Pulmonary artery endothelial cell (primary cell): ENCODE measurements at places on chromosomes 6 and 20. TPM values are rescaled to one million over a fixed set of nuclear protein-coding genes. Genes with fewer than 3 reads are reported as not detected.
A peak's percentile ranks its signal among the peaks of the same experiment; 100 is the strongest.

Gene NKX2-4
- total RNA-seq: not detected in 2 replicates

GRCh38 chr6:36038120-36038876 is 10.7 kb downstream of the MAPK14 start:
- no peak for DNase-seq

DNA sequence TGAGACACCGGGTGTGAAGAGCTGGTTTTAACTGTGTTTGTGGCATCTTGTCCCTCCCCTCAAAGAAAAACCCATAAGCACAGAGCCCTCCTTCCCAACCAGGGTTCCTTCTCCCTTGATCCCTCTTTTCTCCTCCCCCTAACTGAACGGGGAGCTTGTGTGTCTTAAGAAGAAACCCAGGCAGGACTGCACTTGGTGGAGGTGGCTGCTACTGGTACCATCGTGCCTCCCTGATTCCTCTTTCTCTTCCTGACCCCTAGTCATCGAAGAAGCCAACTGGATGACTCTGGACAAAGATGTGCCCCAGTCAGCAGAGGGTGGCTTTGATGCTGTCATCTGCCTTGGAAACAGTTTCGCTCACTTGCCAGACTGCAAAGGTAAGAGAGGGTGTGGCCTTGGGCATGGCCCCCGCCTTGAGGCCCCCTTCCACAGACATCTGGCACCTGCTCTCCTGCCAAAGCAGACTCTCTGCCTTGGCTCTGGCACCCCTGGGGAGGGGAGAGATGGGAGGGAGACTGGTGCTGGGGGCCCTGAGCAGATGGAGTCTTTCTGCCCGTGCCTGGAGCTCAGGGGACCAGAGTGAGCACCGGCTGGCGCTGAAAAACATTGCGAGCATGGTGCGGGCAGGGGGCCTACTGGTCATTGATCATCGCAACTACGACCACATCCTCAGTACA is 2.1 kb downstream of the GNMT start:
- no peak for DNase-seq

DNA sequence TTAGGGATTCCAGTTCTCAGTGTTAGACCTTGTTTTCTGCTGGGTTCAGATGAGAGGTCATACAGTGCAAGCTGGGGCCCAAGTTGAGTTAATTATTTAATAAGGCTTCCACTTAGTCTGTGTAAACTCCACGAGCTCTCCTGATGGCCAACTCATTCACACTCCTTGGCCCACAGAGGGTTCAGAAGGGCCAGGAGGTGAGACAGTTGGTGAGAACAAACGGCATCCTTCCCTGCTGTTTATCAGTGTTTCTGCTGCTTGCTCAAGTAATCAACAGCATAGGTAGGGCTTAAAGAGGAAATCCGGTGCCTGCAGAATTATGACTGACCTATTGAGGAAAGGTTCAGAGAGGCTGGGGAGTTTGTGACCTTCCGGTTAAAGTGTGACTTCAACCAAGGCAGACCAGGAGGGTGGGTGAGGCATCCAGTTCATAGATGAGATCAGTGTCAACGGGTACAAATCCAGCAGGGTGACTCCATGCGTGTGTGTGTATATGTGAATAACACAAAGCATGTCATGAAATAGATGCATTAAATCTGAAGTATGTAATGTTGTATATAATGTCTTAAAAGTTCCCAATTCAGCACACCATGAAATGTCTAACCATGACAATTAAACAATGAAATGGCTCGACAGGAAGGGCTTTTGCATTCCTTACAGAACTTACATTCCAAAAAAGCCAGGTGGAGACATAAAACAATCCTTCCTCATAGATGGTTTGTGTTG is 37.4 kb upstream of the BCAS1 start:
- DNase-seq: no peak

DNA sequence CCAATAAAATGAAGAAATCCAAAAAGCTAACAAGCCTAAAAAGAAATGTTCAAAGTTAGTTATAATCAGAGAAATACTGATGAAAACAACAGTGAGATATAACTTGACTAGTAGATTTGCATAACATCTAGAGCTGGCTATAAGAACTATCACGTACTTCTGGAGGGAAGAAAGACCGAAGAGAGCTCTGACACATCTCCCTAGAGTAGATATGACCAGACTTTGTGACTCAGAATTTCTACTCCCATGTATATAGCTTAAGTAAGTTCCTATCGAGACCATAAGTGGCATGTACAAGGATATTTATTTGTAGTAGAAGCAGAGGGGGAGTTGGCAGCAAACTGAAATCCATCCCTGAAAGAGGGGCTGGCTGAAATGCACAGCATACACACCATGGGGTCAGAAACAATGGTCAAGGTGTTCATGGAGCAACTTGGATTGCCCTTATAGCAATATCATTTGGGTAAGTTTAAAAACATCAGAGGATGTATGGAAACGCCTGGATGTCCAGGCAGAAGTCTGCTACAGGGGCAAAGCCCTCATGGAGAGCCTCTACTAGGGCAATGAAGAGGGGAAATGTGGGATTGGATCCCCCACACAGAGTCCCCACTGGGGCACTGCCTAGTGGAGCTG is 25.6 kb upstream of the IL17A start:
- no peak for DNase-seq

Gene SPATA2
- total RNA-seq: 1.2 and 1.3 TPM in 2 replicates

Gene MACROD2
- 0.46 and 0.95 TPM in 2 replicates for total RNA-seq

DNA sequence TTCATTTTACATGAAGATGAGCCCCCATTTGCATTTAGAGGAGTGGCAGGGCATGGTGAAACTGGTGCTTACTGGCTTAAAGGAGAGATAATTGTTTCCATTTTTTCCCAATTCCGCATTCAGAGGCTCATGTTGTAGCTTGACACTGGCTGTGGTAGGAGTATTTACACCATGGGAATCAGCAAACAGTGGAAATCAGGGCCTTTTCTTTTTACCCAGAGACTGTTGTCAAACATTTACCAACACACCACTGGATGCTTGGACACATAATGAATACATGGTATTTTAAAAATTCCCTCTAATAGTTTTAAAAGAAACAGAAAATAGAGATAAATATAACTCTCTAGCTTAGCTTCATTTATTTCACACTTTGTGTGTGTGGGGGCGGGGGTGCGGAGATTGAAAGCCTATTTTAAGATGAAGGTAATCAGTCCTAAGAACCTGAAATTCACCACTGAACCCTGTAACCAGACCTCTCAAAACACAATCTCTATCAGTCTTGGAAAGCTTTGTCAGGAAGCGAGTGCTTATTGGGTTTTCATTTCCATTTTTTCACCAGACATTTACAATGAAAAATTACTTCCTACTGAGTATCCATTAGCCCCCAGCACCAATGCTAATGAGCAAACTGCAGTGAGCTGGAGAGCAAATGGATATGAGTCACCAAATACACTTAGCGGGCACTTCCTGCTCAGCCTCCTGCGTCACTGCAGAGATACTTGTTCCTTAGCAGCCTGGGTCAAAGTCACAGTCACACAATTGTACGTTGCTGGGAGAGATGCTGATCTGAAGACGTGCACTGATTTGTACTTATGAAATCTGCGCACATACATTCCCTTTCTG is 532.0 kb downstream of the BCKDHB start:
- peak; percentile 92 for DNase-seq

Gene IBTK
- 41.8 and 44.8 TPM in 2 replicates for total RNA-seq

DNA sequence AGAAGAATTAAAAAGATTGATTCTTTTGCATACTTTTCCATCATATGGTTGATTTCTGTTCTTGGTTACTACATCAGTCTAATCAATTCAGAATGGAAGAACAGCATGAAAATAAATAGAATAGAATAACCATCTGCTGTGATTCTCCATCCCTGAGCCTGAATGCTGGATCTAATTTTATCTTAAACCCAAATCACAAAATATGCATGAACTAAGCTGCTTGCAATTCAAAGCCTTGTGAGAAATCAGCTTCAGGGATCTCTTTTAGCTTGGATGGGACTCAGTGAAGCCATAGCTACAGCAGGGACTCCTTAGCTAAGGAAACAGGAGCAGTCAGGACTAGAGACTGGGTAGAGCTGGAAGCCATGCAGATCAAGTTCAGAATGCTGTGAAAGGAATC is 74.1 kb downstream of the TPBG start:
- no peak for DNase-seq

- no peak for DNase-seq
Measured at GRCh38 chr20:61573415-61574305, 321.6 kb downstream of the CDH4 start.

- no peak for DNase-seq
Measured at GRCh38 chr6:166739117-166739975, 112.3 kb upstream of the RPS6KA2 start.

DNA sequence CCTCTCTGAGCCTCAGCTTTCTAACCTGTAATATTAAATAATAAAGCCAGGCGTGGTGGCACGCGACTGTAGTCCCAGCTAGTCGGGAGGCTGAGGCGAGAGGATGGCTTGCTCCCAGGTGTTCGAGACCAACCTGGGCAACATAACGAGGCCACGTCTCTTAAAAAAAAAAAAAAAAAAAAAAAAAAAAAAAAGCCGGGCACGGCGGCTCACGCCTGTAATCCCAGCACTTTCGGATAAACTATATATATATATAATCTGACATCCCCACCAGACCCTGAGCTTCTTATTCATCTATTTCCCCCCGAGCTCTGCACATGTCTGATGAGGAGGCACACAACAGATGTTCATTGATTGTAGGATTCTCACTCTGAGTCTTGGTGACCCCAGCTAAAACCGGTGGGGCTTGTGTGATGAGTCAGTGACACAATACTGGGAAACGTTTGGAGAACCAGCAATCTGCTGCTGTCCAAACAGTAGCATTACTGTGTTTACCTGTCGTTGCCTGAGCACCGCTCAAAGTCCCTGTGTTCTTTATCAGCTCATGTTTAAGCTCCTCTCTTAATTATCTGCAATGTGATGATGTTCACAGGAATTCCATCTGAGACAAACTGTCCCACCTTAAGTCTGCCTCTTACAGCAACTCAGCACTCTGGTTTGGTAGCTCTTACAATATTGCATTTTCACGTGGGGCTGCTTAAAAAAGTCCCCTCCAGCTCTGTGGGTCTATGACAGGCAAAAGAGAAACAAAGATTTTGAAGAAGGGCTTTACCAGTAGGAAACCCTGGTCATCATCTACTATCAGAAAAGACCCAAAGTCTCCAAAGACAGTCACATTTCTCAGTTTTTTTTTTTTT is 1.0 kb upstream of the SPATA2 start:
- DNase-seq: no peak

Gene SLC26A8
- under 0.01 TPM in 1 of 2 replicates, not detected in the other for total RNA-seq

Gene MRPS26
- total RNA-seq: 55.4 and 57.9 TPM in 2 replicates

DNA sequence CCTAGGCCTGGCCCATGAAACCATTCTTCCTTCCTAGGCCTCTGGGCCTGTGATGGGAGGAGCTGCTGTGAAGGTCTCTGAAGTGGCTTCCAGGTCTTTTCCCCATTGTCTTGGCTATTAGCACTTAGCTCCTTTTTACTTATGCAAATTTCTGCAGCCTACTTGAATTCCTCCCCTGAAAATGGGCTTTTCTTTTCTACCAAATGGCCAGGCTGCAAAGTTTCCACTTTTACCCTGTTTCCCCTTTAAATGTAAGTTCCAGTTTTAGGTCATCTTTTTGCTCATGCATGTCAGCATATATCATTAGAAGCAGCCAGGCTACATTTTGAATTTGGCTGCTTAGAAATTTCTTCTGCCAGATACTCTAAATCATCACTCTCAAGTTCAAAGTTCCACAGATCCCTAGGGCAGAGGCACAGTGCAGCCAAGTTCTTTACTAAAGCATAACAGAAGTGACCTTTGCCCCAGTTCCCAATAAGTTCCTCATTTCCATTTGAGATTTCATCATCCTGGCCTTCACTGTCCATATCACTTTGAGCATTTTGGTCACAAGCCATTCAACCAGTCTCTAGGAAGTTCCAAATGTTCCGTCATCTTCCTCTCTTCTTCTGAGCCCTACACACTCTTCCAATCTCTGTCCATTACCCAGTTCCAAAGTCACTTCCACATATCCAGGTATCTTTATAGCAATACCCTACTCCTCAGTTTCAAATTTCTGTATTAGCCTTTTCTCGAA is 71.9 kb downstream of the TBC1D7 start:
- no peak for DNase-seq

Gene ZNF165
- total RNA-seq: 0.33 and 0.35 TPM in 2 replicates

GRCh38 chr20:45818239-45818638 is 5.8 kb downstream of the UBE2C start:
- DNase-seq: no peak

DNA sequence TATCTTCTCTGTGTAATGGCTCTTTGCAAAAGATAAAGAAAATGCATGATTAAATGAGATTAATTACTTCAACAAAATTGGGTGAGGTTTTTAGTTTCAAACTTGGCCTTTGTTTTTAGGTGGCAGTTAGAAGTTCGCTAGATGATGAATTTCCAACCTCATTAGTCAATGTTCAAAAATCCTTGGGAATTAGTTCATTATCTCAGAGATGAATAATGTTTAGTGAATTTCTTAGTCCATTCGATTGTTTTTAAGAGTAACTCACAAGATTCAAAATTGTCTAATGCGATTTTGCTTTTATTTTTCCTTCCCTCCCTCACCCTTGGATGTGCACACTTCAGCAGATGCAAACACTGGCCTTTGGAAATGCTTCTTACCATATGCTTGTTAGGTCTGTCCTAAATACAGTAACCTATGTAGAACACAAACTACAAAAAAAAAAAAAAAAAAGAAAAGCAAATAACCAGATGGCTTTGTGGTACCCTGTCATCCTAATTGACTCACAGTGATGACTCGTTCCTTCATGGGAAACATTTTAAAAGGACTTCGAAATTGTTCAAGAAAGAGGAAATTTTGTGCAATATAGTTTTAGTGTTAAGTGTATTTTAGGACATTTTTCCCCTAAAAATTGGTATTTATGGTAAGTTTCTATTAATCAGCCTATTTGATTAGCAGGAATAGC is 66.7 kb downstream of the FAM229B start:
- DNase-seq: no peak

DNA sequence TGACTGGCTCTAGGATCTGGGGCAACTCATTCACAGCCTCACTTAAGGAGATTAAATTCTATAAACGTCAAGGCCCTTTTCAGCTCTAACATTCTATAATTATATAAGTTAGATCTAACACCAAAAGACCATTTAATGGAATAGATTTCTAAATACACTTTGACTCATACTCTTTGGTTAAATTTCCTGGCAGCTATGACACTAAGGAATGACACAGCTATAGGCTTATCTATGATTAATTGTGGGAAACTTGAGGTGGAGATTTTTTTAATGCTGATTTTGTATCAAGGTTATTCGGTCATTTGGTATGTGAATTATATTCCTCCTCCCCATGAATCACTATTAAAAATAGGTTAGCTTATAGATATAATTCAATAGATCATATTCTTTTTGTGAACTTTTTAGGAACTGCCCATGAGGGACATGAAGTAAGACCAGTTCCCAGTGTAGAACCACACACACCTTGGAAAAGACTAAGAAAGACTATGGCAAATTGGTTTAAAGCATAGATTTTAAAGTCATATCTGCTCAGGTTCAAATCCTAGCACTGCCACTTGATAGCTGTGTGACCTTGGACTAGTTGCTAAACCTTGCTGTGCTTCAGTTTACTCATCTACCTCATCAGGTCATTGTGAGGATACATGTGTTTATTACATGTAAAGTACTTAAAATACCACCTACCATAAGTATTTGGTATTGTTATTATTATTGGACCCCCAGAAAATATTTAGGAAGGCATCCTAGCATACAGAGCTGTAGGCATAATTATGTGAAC is 116.0 kb downstream of the CRYBG1 start:
- DNase-seq: no peak
